ENCODE measurements at places on chromosomes 12 and 14.

GRCh38 chr12:107774349-107775029 lies at the start of gene ASCL4:
Gene ASCL4 (plus strand): TSS chr12:107774704. CDS start chr12:107775219, 515 bp downstream.
- no peak for DNase-seq

DNA sequence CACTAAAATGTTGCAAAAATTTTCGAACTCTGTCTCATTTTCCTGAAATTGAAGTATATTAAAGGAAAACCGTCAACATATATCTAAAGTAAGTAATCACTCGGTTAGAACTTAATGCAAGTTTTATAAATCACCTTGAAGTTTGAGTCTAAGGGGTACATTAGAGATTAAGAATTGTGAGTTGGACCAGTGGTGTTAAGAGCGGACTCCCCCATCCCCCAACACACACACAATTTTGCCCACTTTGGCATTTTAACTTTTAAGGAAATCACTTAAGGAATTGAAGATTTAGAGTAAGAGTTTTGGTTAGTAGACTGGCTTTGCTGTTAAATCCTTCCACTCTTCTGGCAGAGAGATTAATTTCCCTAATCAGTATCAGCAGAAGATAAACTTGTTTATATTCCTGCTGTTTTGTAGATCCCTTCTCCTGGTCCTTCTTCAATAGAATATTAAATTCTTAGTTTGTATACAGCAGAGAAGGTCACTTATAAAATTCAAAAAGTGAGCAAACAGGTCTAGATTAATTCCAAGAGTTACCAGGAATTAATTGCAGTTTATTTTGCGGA lies 1.5 kb downstream of the HIF1A start:
- DNase-seq = no peak

DNA sequence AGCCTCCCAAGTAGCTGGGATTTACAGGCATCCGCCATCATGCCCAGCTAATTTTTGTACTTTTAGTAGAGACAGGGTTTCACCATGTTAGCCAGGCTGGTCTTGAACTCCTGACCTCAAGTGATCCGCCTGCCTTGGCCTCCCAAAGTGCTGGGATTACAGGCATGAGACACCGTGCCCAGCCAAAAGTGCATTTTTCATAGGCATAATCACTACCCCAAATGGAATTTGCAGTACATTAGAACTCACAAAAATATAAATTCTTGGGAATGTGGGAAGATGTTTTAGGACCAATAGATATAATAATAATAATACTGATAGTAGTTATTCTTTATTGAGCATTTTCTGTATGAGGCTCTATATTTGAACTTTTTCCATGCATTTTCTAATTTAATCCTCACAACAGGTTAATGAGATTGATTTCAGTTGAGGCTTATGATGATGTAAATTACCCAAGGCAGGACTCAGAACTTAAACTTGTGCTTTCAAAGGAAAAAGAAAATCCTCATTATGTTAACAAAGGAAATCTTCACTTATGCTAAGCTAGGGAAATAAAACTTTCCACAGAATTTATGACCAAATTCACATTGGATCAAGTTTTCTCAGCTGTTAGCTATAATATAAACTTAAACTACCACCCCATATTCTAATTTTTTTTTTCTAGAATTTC lies 121.6 kb downstream of the SRGAP1 start:
- no peak for DNase-seq

DNA sequence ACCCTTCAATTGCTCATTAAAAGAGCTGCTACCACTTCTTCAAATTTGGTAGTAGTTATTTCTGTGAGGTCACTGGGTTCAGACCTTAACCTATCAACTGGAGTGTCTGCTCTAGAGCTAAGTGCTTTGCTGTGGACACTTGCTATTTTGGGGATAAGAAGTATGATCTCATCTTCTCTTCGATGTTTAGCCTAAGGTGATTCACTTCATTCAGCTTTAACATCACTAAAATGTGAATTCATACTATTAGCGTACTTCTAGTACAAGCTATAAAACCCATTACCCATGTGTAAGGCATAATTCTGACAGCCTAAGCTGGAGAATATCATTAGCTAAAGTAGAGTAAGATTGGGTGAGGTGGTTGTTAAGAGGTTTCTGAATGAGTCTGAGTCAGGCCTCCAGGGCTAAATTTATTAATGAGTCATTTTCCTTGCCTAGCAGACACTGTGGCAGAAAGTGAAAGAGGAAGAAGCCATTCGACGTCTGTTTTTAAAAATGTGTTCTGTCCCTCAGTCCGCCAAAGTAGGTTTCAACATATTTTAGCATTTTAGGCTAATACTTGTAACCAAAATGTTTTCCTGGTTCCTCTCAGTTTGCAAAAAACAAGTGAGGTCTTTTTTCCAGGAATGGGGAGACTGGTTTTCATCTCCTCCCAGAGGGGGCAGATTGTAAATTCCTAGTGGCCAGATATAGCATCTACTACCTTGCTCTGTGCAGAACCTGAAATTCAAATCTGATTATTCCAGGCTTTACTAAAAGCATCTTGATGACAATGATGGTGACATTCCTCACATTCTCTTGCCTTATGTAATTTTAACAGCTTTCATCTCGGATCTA lies 103.6 kb downstream of the SSPN start:
- peak; percentile 75 for DNase-seq

DNA sequence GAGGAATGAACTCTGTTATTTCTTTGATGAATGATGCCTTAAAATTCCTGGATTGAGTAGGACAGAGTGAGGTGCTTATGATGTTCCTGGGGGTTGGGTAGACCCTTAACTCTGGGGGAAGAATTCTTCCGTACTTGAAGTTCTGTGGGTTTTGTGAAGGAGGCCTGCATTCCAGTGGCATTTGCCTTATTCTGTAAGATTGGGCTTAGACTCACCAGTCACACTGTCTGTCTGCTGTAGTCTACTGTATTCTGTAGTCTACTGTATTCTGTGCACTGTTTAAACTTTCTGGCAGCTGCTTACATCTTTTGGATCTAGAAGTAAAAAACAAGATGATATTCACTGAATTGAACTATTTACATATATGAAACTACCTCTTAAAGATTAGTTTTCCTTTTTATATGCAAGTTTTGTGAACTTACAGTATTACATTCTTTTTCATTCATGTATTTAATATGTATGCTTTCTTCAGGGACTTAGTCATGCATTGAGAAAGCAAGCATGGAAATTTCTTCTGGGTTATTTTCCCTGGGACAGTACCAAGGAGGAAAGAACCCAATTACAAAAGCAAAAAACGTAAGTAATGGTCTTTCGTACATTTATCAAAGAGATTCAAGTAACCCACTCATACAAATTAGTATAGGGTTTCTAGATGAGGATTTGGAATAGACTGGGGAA lies 42.3 kb upstream of the TPH2 start:
- no peak for DNase-seq

DNA sequence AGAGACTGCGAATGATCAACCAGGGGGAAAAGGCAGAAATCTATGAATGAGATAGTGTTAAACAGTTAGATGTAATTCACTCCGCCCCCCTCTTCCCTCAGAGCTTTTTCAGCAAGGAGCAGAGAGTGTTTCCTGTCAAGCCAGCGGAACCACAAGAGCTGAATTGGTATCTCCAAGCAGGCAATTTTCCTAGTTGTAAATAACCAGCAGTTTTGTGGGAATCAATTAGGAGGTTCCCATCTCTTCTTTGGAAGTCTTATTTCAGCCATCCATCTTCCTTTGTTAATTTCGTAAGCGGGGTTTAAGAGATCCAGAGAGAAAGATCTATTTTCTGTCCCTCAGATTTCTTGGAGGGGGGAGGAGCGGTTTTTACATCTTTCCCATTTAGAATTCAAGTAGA lies 178.0 kb downstream of the FOXN3 start:
- DNase-seq = no peak

GRCh38 chr12:97216848-97217247 lies 245.8 kb upstream of the RMST start:
- DNase-seq = no peak
